ENCODE measurements at places on chromosomes 7 and 10. TPM values are rescaled to one million over a fixed set of nuclear protein-coding genes. Genes with fewer than 3 reads are reported as not detected.

DNA sequence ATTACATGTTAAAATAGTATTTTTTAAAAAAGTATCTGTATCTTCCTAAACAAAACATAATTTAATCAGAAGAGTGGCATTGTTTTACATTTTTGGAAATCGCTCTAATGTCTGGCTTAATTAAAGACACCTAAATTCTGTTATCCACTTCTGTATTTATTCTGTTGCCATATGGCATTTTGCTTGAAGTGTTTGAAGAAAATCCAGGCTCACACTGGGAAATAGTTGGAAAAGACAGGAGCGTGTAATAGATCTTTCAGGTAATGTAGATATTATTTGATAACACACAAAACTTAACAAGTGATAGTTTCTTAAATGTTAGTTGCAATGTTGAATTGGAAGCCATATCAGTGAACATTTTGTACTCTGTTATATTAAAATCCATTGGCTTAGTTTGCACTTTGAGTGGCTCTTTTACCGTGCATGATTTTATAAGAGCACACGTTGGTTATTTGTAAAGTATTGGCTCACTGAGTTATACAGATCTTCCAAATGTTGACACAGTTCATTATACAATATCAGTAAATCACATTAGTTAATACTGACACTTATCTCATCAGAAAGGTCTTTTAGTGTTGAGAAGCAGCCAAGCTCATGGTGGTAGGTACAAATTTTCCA lies 128.4 kb upstream of the NPVF start:
- H3K27ac ChIP-seq: no peak overlapping the region
- H3K4me1 ChIP-seq: no peaks in the 10 kb centered on the region
- no peaks in the 10 kb centered on the region for H3K27me3 ChIP-seq
- no peak for DNase-seq
- H3K4me3 ChIP-seq: no peak overlapping the region
- H3K36me3 ChIP-seq: no peaks in the 10 kb centered on the region

- DNase-seq: no peak
- no peaks in the 10 kb centered on the region for H3K27me3 ChIP-seq
- H3K4me1 ChIP-seq: no peaks in the 10 kb centered on the region
- no peak overlapping the region for H3K4me3 ChIP-seq
- no peak overlapping the region for H3K27ac ChIP-seq
Observed at GRCh38 chr7:129471402-129471827, 30.9 kb upstream of the SMKR1 start.

GRCh38 chr7:54932818-54933543 lies 85.8 kb upstream of the EGFR start:
- peaks cover 6% of the 10 kb centered on the region for H3K4me1 ChIP-seq
- peak overlapping the region; percentile 11 for H3K27ac ChIP-seq
- H3K4me3 ChIP-seq: peak overlapping the region; percentile 42

DNA sequence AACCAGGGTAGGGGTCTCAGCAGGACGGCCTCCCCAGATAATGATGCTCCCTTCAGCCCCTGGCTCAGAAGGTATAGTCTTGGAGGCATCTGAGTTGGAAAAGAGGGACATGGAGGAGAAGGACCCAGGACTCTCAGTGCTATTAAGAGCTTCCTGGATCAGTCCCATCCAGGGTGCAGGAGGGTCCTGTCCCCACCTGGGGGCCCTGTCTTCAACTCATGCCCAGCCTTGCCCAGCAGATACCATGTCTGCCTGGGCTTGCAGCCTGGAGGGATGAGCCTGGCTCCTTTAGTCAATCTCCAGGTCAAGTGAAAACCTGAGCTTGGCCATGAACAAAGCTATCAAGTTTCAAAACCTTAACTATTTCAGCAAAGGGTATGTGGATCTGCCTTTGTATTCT lies 67.6 kb downstream of the PRTFDC1 start:
- H3K4me1 ChIP-seq: peaks cover 10% of the 10 kb centered on the region
- no peak overlapping the region for H3K27ac ChIP-seq
- H3K36me3 ChIP-seq: no peaks in the 10 kb centered on the region

DNA sequence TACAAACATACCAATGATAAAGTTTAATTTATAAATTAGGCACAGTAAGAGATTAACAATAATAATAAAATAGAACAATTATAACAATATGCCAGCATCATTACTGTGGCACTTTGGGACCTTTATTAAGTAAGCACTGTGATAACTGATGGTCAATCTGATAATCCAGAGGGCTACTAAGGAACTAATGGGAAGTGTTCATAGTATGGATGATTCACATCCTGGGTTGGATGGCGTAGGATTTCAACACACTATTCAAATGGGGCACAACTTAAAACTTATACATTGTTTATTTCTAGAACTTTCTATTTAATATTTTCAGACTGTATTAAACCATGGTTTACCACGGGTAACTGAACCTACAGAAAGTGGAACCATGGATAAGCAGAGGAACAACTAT lies 90.8 kb downstream of the KIF20B start:
- H3K36me3 ChIP-seq: no peaks in the 10 kb centered on the region
- no peaks in the 10 kb centered on the region for H3K27me3 ChIP-seq
- H3K4me3 ChIP-seq: no peak overlapping the region
- H3K4me1 ChIP-seq: no peaks in the 10 kb centered on the region
- no peak overlapping the region for H3K27ac ChIP-seq
- no peak for DNase-seq

- DNase-seq: no peak
- H3K27ac ChIP-seq: no peak overlapping the region
- H3K36me3 ChIP-seq: no peaks in the 10 kb centered on the region
- no peak overlapping the region for H3K4me3 ChIP-seq
- H3K4me1 ChIP-seq: peaks cover 6% of the 10 kb centered on the region
Observed at GRCh38 chr10:114720685-114721278, 62.7 kb upstream of the ABLIM1 start.

The COL28A1 gene
- 0.61 TPM for total RNA-seq

The OR9A2 gene
- not detected for total RNA-seq

- no peak overlapping the region for H3K27ac ChIP-seq
- H3K4me3 ChIP-seq: no peak overlapping the region
- no peaks in the 10 kb centered on the region for H3K27me3 ChIP-seq
- no peaks in the 10 kb centered on the region for H3K36me3 ChIP-seq
- H3K4me1 ChIP-seq: no peaks in the 10 kb centered on the region
Observed at GRCh38 chr10:66218981-66219587, 706.8 kb upstream of the LRRTM3 start.

The CTAGE4 gene
- 9.5 TPM for total RNA-seq

DNA sequence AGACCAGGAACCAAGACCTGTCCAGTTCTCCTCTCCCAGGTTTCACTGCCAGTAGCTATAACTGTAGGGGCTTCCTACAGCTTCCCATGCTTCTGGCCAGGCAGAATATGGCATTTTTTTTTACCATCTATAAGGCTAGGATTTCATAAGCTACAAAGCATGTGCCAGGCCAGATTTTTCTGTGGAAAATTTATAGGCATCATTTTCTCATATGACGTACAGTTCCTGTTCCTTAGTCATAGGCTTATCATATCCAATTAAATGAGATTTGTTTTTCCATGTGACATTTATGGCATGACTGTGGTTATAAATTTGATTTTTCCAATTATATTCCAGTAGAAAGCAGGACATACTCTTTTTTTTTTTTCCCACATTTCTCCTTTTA lies 208.6 kb upstream of the NPY start:
- no peak for DNase-seq
- H3K27ac ChIP-seq: no peak overlapping the region
- H3K4me3 ChIP-seq: no peak overlapping the region
- no peaks in the 10 kb centered on the region for H3K27me3 ChIP-seq
- no peaks in the 10 kb centered on the region for H3K4me1 ChIP-seq

- H3K36me3 ChIP-seq: no peaks in the 10 kb centered on the region
- H3K27me3 ChIP-seq: no peaks in the 10 kb centered on the region
- no peak overlapping the region for H3K27ac ChIP-seq
- H3K4me3 ChIP-seq: no peak overlapping the region
- no peak for DNase-seq
Observed at GRCh38 chr7:24891311-24891735, 88.7 kb downstream of the OSBPL3 start.

GRCh38 chr7:120898715-120899499 lies 41.0 kb upstream of the TSPAN12 start:
- no peaks in the 10 kb centered on the region for H3K36me3 ChIP-seq
- no peak overlapping the region for H3K27ac ChIP-seq
- no peaks in the 10 kb centered on the region for H3K27me3 ChIP-seq
- no peak for DNase-seq

Measured in upper lobe of right lung (tissue), 1 donor.